ENCODE measurements at places on chromosomes 6 and 20. TPM values are rescaled to one million over a fixed set of nuclear protein-coding genes. Genes with fewer than 3 reads are reported as not detected.

DNA sequence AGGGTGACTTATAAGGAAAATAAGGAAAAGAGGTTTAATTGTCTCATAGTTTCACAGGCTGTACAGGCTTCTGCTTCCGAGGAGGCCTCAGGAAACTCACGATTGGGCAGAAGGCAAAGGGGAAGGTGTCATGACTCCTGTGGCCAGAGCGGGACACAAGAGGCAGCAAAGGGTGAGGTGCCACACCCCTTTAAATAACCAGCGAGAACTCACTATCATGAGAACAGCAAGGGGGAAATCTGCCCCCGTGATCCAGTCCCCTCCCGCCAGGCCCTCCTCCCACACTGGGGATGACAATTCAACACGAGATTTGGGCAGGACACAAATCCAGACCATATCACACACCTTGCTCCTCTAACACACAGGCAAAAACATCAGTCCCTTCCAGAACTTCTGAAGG is 254.0 kb downstream of the DLL1 start:
- no peak for DNase-seq

GRCh38 chr20:32609111-32609773 is 24.1 kb upstream of the NOL4L start:
- DNase-seq, result no peak

DNA sequence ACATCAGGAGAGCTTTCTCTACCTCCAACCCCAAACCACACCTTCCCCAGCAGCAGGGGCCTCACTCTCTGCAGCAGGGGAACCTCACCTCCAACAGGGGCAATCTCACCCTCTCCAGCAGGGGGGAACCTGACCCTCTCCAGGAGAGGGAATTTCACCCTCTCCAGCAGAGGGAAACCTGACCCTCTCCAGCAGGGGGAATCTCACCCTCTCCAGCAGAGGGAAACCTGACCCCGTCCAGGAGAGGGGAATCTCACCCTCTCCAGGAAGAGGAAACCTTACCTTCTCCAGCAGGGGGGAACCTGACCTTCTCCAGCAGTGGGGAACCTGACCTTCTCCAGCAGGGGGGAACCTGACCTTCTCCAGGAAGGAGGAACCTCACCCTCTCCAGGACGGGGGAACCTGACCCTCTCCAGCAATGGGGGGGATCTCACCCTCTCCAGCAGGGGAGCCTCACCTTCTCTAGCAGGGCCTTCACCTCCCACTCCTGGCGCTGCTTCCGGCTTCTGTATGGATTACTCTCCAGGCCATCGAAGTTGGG is 3.1 kb downstream of the B3GALT4 start:
- DNase-seq, result no peak

DNA sequence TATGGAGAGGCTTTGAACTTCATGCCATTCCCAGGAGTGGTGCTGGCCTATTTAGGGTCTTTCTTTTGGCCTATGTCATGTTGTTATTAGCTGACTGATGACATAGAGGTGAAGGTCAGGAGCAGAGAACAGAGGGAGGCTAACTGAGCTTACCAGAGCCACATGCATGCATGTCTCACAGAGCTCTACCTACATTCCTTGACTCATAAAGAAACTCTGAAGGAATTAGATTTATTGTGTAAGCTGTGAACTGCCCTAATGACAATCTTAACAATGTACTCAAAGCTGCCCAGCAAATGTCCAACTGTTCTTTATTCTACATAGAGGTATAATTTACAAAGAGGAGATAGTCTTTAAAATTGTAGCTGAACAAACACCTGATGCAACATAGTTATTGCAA is 192.7 kb upstream of the CNR1 start:
- DNase-seq, result no peak

DNA sequence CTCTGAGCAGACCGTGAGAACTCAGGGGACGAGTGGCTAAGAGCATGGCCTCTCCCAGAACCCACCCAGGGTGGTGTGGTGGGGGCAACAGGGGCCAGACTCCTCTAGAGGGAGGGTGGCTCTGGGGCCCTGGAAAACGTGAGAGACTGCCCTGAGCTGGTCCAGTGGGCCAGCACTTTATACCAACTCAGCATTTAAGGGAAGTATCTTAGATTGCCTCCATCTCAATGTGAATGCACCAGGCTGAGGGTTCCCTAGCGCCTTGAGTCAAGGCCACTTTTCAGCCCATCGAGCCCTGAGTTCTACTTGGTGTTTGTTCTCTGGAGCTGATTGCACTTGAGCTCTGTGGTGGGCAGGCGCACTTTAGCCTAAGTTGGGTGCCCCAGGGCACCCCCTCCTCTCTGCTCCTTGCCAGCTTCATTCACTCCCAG is 42.0 kb upstream of the IRF4 start:
- no peak for DNase-seq

GRCh38 chr6:91710342-91710741 is 1123.5 kb upstream of the MAP3K7 start:
- DNase-seq, result no peak

DNA sequence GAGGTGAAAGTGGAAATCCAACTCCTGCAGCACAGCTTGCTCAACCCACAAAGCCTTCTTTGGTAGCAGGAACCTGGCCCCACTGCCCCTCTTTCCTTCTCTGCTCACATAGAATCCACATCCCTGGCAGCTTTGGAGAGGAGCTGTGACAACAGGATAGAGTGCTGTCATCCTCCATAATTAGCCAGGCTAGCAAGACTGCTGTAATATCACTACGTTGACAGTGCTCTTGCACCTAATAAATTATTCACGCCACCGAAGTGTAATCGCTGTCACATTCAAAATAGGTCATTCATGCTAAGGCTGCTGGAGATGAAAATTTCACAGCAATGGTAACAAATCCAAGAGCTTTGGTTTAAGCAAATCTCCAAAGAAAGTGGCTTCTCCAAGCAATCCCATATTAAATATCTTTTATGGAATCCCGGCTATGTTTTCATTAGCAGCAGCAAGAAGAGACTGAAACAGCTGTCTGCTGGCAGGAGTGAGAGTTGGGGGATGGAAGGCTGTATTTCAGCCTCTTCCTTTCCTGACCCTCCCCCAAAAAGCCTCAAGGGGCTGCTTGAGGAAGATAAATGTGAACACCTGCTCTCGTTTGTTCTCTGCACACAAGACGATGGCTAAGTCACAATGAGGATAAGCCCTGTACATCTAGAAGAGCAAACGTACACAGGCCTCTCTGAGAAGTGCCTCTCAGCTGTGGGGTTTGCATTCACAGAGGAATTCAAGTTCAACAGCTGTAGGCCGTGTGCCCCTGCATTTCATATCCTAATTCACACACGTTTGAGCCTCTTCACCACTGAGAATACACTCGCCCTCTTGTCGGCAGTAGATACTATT is 16.5 kb downstream of the RIPOR2 start:
- no peak for DNase-seq

DNA sequence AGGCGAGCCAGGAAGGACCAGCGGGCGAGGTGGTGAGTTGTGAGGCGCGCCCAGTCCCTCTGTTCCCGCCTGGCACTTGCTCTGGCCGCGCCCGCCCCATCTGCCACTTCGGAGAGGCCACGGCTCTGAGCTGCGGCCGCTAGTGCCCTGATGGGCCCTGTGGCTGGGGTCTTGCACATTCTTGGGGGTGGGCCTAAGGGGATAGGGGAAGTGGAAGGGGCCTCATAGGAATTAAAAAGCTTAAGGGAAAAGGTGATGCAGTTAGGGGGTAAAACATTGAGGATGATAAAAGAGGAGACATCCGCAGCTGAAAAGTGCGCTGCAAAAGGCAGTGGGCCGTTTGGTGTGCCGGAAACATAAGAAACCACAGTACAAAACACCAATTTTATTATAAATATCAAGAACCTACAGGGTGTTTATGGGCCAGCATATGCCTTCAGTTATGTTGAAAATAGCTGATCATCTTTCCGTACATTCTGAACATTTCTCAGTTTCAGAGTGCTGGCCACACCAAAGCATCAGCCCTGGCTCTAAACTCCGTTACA is 1.1 kb upstream of the PSMB8 start:
- no peak for DNase-seq

DNA sequence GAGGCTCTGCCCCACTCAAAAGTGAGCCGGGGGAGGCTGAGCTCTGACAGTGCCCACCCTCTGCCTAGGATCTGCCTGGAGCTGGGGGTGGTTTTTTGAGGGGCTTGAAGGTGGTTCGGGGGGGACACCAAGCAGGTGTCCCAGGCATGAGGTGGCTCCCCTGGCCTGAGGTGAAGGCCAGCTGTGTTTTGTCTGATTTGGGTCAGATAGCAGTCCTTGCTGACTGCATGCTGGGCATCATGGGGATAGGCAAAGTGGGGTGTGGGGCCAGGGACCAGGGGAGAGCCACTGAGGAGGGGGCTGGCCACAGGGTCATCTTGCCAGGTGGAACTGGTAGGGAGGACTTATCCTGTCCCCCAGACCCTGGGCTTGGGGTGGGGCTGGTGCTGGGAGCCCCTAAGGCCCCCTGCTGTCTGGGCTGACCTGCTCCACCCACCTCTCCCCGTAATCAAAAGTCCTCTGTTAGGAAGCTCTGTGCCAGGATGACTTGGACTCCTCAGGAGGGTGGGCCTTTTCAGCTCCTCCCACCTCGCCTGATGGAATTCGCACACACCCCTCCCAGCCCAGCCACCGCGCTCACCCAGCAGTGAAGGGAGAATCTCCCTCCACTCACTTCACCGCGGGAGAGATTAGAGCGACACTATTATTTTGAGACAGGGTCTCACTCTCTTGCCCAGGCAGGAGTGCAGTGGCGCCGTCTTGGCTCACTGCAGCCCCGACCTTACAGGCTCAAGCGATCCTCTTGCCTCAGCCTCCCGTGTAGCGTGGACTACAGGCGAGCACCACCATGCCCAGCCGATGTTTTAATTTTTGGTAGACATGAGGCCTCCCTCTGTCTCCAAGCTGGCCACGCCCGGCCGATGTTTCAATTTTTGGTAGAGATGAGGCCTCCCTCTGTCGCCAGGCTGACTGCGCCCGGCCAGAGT is 1.5 kb upstream of the COL9A3 start:
- DNase-seq, result no peak

Gene TRAPPC3L
- total RNA-seq, result not detected

Gene GINS1
- 22.4 TPM for total RNA-seq

Gene SLA2
- 44.9 TPM for total RNA-seq

Gene LIN28B
- not detected for total RNA-seq

Gene PCSK2
- not detected for total RNA-seq

Gene HLA-DPA1
- total RNA-seq, result 25.8 TPM
